ENCODE measurements at places on chromosomes 5 and 9. TPM values are rescaled to one million over a fixed set of nuclear protein-coding genes. Genes with fewer than 3 reads are reported as not detected.

TTC16 gene
- 2.9 TPM for total RNA-seq

FGF1 gene
- not detected for total RNA-seq

ANKRD34B gene
- not detected for total RNA-seq

GMCL2 gene
- total RNA-seq: not detected

OTP gene
- total RNA-seq: not detected

TAF11L7 gene
- not detected for total RNA-seq

IFNA13 gene
- not detected for total RNA-seq

PCDHB11 gene
- not detected for total RNA-seq

LIX1 gene
- total RNA-seq: not detected

ZNF454 gene
- total RNA-seq: not detected

F2R gene
- total RNA-seq: 4.8 TPM

SCGB3A2 gene
- not detected for total RNA-seq

TIMD4 gene
- 3.4 TPM for total RNA-seq

MAP1B gene
- not detected for total RNA-seq

GARNL3 gene
- total RNA-seq: 0.93 TPM

MEGF10 gene
- total RNA-seq: not detected

AMBP gene
- total RNA-seq: not detected

SNCB gene
- not detected for total RNA-seq

PCDHA7 gene
- not detected for total RNA-seq

ECSCR gene
- total RNA-seq: 0.60 TPM

ENTPD8 gene
- total RNA-seq: not detected

EXOC3 gene
- 74.1 TPM for total RNA-seq

C8G gene
- 1.2 TPM for total RNA-seq

ADGRD2 gene
- total RNA-seq: not detected

LRRC19 gene
- not detected for total RNA-seq
